ENCODE measurements at places on chromosomes 1 and 21.

DNA sequence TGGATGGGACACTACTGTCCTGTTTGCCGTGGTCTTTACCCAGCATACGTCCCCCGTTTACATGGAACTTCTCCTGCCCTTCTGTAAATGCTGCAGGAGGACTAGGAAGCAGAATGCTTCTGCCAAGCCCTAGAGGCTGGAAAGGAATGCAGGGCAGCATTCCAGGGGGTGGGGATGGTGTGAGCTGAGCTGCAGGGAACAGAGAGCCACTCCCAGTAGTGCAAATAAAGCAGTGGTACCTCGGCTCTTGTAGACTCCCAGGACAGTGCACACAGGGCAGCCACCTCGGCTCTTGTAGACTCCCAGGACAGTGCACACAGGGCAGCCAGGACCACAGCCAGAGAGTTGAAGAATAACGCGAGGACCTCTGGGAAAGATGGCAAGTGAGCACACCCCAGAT is 35.4 kb downstream of the PTPRU start:
- no peak for DNase-seq

DNA sequence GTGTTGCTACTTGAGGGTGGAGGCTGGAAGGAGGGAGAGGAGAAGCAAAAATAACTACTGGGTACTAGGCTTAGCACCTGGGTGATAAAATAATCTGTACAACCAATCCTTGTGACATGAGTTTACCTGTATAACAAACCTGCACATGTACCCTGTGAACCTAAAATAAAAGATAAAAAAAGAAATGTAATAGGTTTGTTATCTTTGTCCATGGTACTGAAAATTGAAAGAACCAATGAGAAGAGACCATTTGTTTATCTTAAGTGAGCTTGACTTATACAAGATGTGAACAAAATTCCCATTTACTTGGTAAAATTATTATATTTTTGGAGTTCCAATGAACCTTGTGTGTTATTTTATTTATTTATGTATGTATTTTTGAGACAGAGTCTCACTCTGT is 11.1 kb upstream of the USP25 start:
- no peak for DNase-seq

DNA sequence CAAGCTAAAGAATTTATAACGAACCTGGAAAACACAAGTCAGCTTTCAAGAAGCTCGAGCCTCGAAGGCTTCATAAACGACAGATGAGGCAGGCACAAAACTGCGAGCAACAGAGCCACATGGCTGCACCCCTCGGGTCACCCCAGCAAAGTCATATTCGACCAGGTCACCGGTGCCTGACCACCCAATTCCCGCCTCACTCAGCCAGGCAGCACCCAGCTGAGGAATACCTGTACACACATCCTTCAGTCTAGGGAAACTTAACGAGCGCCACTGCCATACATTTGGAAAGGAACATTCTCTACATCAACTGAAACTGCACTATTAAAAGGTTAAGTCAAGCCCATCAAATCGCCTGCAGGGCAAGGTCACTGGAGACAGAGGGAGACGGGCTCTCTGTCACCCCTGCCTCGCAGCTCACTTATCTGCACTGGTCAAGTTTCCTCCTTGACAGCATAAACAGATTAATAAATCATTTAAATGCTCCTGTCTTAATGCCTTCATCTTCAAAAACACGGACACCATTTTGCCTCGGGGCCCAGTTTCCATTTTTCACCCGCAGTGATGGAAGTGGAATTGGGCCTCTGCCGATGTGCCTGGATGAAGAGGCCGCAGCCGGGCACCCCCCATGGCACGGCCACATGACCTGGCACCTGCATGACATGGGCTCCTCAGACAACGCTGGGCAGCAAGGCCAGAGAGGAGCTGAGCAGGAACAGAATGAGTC is 20.6 kb downstream of the NPHP4 start:
- no peak for DNase-seq

GRCh38 chr1:221268295-221268694 is 389.1 kb downstream of the HLX start:
- DNase-seq = no peak

GRCh38 chr1:201447903-201448871 is 20.8 kb downstream of the PHLDA3 start:
- DNase-seq = peak; percentile 38

DNA sequence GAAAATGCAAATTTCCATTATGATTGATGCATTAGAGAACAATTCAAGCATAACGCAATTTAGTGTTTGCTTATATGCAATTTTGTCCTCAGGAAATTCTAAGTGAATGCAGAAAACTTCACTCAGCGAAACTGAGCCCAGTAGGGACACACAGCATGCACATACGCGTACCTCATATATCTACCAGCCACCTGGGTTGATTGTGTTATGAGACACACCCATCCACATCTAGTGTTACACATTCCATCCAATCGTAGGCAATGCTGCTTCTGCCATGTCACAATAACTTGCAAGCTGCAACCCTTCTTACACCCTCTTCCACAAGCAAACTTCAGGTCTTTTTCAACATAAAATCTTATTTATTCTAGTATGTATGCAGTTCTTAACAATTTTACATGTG is 312.9 kb downstream of the HHAT start:
- no peak for DNase-seq

- DNase-seq = no peak
These were observed 25.2 kb upstream of the OR10J4 start for GRCh38 chr1:159406821-159407220.

DNA sequence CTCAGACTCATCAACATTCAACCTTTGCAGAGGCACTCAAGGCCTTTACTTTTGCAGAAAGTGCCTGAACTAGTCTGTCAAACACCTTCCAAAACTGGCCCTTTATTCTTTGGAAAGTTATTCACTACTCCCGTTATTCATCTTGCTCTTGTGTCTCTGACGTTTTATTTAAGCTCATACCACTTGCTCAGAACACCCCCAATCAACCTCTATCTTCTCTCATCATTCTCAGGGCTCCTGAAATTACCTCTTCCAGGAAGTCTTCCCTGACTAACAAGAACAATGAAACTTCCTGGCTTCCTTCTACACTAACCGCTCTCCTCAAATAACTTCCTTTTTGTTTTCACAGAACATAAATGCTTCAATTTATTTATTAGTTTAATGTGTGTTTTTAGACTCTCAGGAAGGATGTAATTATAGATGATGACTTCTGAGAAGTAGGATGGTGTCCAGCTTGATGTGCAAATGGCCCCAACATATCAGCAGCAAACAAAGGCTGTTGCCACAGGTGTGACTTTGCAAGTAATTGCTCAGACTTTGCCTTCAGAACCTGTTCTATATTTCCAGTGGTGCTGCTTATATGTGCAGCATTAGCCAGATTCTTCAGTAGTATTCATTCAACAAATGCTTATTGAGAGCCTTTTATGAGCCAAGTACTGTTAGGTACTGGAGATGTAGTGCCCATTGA is 22.8 kb upstream of the BATF3 start:
- no peak for DNase-seq

GRCh38 chr21:24424776-24425175 is 1182.5 kb downstream of the MRPL39 start:
- DNase-seq = no peak

DNA sequence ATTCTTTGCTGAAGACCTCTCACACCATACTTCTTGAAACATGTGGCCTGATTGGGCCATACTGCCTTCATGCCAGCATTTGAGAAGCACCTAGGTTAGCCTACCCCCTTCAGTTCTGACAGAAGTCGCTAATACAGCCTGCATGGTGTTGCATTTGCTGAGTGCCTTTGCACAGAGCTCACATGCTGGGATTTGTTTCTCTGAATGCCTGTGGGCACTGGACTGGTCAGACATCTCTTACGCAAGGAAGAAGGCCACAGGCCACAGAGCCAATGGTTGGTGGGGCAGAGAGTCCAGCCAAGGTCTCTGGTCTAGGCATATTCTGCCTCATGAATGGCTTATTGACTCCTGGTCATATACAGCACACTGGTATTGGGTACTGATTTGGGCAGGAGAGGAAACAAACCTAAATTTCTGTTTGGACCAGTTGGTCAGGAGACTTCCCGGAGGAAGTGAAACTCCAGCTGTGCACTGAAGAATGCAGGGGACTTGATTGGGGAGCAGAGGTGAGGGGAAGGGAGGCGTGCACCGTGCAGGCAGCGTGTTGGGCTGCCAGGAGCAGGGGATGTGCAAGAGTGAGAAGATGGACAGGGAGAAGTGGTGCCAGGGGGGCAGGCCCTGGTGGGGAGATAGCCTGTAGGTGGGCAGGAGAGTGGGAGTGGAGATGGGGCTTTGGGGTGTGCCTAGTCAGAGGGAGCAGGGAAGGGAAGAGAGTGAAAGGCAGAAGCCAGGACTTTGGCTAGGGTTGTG is 18.1 kb downstream of the URB2 start:
- no peak for DNase-seq

DNA sequence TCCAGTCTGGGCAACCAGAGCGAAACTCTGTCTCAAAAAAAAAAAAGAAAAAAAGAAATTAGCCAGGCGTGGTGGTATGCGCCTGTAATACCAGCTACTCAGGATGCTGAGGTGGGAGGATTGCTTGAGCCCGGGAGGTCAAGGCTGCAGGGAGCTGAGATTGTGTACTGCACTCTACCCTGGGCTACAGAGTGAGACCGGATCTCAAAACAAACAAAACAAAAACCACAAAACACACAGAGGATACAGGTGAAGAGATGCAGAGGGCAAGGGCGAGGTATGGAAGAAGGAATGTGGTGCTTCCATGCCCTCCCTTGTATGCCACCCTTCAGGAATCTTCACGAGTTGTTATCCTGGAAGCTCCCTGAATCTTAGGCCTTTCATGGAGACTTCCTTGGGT is 68.5 kb downstream of the NDUFS5 start:
- DNase-seq = no peak

DNA sequence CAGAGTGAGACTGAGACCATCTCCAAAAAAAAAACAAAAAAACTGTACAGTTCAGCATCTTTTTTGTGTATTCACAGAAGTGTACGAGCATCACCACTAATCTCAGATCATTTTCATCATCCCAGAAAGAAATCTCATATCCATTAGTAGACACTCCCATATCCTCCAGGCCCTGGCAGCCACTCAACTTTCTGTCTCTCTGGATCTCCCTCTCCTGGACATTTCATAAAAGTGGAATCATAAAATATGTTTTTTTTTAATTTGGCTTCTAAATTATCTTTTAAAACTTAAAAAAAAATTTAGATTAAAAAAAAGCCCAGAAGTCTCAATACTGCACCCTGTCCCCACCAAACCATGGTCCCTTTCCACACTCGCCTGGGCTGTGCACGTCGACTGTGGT is 22.1 kb downstream of the RIPPLY3 start:
- DNase-seq = no peak

DNA sequence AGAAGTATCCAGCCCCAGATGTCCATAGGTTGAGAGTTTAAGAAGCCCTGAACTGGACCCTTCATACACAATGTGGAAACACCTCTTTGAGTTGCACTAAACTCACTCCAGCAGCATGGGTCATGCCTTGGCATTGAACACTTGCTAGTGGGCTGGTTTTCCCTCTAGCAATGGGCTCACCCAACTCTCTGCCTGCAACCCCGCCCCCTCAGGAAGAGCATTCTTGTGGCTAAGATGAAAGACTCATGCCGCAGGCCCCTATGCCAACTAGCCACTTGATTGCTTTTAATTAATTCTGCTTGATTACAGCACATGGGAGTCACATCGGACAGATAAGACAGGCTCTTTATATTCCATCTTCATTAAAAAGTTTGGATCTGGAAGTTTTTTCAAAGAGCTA is 136.5 kb upstream of the GJB5 start:
- DNase-seq = no peak

GRCh38 chr1:1455366-1455884 is 5.9 kb downstream of the ATAD3C start:
- DNase-seq = no peak

DNA sequence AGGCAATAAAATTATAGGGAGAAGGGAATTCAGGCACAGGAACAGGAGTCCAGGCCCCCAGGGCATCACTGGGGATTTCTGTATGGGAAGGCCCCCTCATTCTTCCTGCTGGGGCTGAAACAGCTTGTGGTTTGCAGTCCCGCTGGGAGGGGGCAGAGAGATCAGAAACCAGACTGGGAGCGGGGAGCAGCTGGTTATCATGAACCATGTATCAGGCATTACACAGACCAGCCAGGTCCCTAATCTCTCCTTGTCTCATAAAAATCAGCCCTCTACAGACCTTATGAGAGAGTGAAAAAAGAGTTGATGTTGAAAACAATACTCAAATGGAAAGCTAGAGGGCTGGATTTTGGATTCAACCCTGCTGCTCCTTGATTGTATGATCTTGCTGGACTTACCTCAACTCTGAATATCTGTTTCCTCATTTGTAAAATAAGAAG is 93.4 kb upstream of the F3 start:
- no peak for DNase-seq

- no peak for DNase-seq
These were observed 19.7 kb upstream of the PTTG1IP start for GRCh38 chr21:44893278-44893556.

DNA sequence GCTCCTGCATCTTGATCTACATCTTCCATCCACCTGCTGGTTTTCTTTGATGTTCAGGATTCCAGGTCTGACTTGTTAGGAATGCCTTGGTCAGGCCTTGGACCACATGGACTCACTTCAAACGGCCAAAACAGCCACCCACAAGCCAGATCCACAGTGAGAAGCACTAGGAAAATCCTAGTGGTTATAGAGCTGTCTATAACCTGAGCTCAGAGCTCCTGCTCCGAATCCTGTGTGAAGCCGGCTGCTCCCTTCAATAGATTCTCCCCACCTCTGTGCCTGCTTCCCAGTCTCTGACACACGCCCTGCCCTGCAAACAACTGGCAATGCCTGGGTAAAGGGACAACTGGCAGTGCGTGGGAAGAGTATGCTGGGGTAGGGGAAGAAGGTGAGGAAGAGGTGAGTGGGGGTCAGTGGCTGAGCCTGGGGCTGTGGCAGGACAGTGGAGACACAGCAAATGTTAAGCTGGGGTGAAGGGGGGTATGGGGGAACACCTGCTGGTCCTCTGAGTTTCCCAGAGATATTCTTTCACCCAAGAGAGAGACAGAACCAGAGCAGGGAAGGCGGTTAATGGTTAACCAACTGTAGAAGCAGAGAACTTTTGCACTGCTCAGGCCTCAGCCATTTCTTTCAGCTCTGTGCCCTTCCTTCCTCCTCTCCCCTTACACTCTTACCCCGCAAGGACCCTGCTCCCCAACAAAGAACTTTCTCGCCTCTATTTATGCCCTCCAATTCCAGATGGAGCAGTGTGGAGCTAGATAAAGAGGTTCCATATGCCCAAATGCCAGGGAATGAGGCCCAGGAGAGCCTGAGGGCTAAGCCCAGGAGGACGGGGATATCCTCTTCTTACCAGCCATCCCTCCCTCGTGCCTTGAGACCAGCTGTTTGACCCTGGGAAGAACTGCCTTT is 4.5 kb downstream of the PLXNA2 start:
- DNase-seq = no peak

- DNase-seq = no peak
These were observed 122.3 kb downstream of the TM2D1 start for GRCh38 chr1:61602663-61603062.

- peak; percentile 58 for DNase-seq
These were observed 19.7 kb downstream of the CDK18 start for GRCh38 chr1:205523891-205524793.

Data from activated T-helper 9 cell treated with anti-CD3 and anti-CD28 coated beads, Interleukin-2, amount 50 U/mL, for 16 hours (primary cell).